Substantia nigra (tissue), 51 donors: ENCODE measurements at places on chromosomes 1 and 21.

GRCh38 chr1:31364561-31365250 lies 8.2 kb downstream of the FABP3 start:
- no peak for DNase-seq

DNA sequence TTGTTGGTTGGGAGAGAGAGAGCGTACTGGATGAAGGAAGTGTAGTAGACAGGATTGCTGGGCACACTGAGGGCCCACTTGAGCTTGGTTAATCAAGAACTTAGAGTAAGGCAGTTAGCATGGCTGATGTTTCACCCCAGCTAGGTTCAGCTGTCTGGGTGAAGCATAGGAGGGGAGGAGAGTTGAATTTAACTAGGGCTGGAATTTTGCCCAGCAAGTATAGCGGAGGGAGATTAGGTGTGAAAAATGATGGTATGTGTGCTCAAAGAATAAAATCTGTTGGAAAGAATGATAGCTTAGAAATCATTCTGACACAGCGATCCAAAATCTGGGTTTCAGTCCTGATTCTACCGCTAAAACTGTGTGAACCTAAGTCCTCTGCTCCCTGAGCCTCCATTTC lies 461.5 kb upstream of the PROX1 start:
- DNase-seq: no peak

DNA sequence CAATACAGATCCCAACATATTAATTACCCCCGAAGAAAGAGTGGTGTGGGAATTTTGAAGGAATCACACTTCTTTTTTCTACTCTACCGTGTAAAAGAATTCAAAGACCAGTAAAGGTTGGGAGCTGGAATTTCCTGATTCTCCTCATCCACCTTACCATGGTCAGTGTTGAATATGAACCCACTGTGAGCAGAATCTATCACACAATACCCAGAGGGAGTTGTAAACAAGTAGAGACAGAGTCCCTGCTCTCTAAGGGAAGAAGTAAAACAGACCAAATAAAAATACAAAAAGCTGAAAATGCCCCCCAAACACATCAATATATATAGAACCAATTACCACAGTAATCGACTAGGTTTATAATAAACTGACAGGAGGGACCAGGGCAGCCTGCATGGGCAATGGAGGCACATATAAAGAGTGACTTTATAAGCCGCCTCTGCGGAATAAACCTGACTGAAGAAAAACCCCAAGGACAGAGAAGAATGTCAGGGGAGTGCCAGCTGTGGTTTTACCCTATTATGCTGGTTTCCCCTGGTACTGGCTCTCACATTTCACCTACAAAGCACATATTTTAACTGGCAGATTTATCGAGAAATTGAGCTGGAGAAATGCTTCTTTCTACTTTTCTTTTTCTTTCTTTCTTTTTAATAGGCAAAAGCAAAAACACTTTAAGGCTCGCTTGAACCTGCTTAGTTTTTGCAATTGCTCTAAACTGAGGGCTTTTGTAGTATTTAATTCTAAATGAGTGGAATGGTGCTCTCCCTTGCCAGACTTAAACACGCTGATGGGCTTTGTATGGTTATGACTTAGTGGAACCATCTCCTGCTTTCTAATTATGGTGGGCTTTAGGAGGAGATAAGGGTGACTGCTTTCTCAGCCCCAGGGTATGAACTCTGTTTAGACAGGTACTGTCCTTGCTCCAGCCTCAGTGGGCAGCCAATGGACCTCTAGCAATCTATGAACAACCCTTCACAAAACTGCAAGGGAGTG lies 244.8 kb downstream of the ASTN1 start:
- no peak for DNase-seq

DNA sequence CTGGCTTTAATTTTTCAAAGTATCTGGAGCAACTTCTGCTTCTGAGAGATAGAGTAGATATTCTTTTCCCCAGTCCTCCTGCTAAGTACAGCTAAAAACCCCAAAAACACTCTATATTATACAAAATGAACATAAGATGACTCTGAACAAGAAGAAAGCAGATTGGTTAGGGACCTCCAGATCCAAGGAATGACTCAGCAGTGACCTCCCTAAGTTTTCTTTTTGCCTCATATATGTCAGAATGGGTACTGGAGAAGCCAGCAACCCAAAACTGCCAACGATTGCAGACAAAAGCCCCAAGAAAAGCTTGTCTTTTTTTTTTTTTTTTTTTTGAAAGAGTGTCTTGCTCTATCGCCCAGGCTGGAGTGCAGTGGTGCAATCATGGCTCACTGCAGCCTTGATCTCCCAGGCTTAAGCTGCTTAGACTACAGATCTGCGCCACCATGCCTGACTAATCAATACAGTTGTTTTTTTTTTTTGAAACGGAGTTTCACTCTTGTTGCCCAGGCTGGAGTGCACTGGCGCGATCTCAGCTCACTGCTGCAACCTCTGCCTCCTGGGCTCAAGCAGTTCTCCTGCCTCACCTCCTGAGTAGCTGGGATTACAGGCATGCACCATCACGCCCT lies 22.7 kb downstream of the NDUFS5 start:
- DNase-seq: no peak

DNA sequence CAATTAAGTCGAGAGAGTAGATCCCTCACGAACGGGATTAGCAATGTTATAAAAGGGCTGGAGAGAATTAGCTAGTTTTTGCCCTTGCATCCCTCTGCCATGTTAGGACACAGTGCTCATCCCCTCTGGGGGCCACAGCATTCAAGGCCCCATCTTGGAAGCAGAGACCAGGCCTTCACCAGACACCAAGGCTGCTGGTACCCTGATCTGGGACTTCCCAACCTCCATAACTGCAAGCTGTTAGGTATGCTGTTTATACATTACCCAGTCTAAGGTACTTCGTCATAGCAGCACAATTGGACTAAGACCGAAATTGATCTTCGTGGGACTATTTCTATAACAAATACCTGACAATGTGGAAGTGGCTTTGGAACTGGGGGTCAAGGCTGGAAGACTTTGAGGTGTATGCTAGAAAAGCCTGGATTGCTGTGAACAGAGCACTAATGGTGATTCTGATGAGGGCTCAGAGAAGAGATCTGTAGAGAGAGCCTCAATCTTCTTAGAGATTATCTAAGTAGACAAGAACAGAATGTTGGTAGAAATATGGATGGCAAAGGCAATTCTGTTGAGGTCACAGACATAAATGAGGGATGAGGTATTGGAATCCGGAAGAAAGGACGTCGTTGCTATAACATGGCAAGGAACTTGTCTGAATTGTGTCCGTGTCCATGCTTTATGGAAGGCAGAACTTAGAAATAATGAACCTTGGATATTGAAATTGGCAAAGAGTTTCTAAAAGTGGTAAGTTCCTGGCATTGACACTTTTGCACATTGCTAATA lies 83.8 kb upstream of the KIF26B start:
- DNase-seq: no peak

DNA sequence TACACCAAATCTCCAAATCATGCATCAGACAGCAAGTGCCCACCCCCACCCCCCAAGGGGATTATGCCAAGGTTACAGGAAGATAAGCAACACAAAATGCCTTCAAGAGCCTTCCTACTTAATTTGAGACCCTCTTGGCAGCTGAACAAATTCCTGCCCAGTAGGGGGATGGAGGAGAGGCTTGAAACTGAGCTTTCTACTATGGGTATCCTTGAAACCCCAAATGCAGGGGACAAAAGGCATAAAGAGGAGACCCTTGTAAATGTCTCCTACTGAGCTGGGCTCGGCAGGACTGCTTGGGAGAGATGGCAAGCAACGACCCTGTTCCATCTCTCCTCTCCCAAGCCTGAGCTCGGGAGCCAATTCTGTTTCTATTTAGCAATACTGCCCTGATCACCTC lies 3.5 kb downstream of the SLC41A1 start:
- no peak for DNase-seq

DNA sequence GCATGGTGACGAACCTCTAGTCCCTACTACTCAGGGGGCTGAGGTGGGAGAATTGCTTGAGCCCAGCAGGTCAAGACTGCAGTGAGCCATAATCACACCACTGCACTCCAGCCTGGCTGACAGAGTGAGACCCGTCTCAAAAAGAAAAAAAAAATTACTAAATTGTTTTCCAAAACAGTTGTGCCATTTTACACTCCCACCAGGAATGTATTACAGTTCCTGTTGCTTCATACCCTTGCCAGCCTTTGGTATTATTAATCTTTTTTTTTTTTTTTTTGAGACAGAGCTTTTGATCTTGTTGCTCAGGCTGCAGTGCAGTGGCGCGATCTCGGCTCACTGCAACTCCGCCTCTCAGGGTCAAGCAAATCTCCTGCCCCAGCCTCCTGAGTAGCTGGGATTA lies 55.9 kb downstream of the RPS6KA1 start:
- no peak for DNase-seq

- DNase-seq: no peak
These were observed 127.2 kb downstream of the LACTBL1 start for GRCh38 chr1:22845398-22845935.

GRCh38 chr21:30563630-30564029 lies 2.5 kb upstream of the KRTAP19-7 start:
- DNase-seq: no peak

- no peak for DNase-seq
These were observed 12.4 kb downstream of the NRIP1 start for GRCh38 chr21:15052459-15052763.

- no peak for DNase-seq
These were observed 48.1 kb downstream of the TENT5C start for GRCh38 chr1:117653732-117654492.
